ENCODE measurements at places on chromosomes 3 and 15.
A peak's percentile ranks its signal among the peaks of the same experiment; 100 is the strongest.

DNA sequence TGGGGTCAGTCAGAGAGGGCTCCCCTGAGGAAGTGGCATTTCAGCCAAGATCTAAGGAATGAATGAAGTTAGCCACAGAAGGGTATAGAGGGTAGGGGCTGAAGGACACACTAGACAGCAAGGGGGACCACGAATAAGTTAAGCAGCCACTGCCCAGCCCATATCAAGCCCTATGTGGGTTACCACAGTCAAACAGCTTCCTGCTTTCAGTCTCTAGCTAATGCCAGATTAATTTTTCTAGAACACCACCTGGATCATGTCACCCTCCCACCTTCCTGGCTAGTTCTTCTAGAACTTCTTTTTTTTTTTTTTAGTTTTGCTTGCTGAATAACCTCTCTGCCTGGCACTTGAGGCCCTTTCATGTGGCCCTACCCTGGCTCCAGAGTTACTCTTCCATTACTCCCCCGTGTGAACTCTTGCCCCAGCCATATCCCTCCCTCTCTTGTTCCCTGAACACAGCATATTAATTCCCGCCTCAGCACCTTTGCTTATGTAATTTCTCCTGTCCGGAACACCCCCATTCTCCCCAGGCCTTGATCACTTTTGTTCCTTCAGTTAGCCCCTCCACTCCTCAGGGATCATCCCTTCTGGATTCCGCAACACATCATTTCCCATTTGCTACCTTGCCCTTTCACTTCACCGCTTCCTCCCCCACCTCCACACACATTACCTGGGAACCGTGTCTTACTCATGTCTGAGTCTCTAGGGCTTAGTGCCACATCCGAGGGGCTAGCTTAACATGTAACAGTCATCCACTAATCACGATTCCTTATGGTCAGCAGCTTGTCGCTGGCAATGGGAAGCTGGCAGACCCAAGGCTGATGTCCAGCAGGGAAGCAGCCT is 20.6 kb upstream of the BNC1 start:
- DNase-seq: no peak

DNA sequence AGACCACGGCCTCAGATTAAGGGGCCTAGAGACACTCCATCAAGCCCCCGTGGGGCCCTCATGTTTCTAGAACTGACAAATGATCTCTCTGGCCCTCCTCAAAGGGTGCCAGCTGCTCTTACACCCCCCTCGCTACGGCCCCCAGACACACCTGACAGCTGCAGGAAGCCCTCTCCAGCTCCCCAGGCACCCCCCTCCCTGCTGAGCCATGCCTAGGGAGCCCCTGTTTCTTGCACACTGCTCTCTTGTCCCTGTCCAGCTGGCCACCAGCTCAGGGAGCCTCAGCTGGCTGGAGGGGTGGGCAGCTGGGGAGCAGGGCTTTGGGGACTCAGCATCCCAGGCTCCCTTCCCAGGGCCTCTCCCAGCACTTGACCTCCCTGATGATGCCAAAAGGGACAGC is 14.8 kb downstream of the TNK2 start:
- DNase-seq: no peak

GRCh38 chr15:36818260-36818659 is 238.8 kb downstream of the CDIN1 start:
- no peak for DNase-seq

GRCh38 chr3:127065561-127066290 is 82.8 kb downstream of the PLXNA1 start:
- peak; percentile 84 for DNase-seq

GRCh38 chr3:32817558-32818228 is at the start of gene TRIM71:
TSS of gene TRIM71 (plus strand) at chr3:32817997. CDS start at chr3:32818081, 84 bp downstream.
- no peak for DNase-seq

DNA sequence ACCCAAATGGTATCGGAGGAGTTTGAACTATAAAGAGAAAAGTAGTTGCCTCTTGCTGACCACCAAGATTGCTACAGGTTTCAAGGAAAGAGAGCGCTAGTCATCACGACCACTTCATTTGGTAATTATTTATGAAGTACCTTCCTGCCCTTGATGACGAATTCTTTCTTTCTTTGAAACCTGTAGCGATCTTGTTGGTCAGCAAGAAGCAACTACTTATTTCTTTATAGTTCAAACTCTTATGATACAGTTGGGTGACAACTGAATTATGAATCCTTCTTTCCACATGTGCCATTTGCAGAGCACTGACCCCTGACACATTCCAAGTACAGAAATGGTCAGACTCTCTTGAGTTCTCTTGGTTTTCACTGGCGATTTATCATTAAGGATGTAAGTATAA is 46.8 kb downstream of the THRB start:
- no peak for DNase-seq

GRCh38 chr15:72315706-72316370 is 4.1 kb downstream of the CELF6 start:
- no peak for DNase-seq

GRCh38 chr15:78979456-78980320 is 34.8 kb upstream of the CTSH start:
- DNase-seq: peak; percentile 75

- no peak for DNase-seq
These were observed 224.0 kb downstream of the GREM1 start for GRCh38 chr15:32941823-32942222.

DNA sequence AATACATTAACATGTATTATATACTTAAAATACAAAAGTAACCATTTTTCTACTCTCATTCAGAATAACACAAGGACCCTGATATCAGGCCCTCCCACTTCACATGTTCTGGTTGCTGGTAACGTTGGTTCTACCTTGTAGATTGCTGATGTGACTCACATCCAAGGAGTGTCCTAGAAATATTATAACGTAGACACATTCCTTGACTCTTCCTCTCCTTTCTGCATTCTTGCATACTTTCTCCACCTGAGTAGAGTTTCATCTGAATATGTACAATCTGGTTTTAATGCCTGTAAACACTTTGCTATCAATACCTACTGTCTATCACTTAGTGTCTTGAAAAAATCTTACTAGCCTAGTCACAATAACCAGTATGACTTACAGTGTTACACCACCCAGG is 35.0 kb upstream of the NEDD4 start:
- DNase-seq: no peak

- DNase-seq: no peak
These were observed 29.0 kb upstream of the TBC1D5 start for GRCh38 chr3:17771177-17772017.

GRCh38 chr3:145807990-145808389 is 353.0 kb downstream of the PLOD2 start:
- no peak for DNase-seq

GRCh38 chr15:90708516-90708915 is 8.6 kb upstream of the BLM start:
- no peak for DNase-seq

- DNase-seq: no peak
These were observed 35.1 kb downstream of the GASK1A start for GRCh38 chr3:43014241-43014640.

Data from AG10803 (cell line).